ENCODE measurements at places on chromosomes 7 and 10.

- DNase-seq: no peak
Measured at GRCh38 chr7:134781171-134781570, 1.7 kb downstream of the CALD1 start.

GRCh38 chr10:30977385-30977784, 54.3 kb downstream of the ZNF438 start:
- no peak for DNase-seq

DNA sequence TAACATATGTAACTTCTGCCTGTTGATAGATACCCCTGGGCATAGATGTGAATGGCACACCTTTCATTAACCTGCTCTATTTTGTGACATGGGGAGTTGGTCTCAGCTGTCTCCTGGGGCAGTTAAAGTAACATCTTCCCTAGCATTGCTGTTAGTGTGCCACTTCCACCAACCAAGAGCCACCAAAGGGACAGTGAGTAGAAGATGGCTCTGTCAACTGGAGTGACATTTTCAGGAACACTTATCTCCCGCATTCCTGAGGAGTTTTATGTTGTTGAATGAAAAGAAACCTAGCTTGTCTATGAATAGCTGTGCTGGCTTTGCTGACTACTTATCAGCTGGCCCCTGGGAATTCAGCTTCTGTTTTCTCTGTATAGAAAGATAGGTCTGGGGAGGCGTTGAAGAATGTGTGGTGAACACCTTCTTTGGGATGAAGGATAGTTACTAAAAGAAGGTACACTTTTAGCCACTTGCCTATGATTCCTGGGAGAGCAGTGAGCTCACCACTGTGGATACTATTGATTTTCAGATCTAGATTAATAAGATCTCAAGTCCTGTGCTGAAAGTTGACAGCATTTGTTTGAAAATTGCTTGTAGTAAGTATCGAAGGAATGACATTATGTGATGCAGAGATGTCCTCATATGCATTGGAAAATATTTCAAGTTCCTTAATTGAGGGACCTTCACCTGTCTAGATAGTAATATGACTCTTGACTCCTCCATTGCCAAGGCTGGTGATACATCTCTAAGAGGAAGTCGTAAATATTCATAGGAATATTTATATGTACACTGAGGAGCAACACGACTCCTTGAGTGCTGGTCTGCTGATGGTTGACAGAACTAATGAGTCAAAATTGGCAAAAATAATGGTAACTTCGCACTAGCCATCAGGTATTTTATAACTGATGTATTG, 7.6 kb downstream of the STARD3NL start:
- DNase-seq: no peak

GRCh38 chr10:79293841-79294581, 53.3 kb upstream of the PPIF start:
- DNase-seq: no peak

GRCh38 chr7:90713628-90714027, 117.5 kb downstream of the CDK14 start:
- no peak for DNase-seq

- peak; percentile 53 for DNase-seq
Measured at GRCh38 chr7:55964261-55965099, at the start of gene NIPSNAP2. Gene NIPSNAP2 (plus strand): TSS chr7:55964585. CDS start chr7:55964610, 25 bp downstream.
